ENCODE measurements at places on chromosomes 1 and 21. TPM values are rescaled to one million over a fixed set of nuclear protein-coding genes. Genes with fewer than 3 reads are reported as not detected.

GRCh38 chr1:68542586-68542985, 45.7 kb upstream of the DEPDC1 start:
- no peak for DNase-seq

The SAMD11 gene
- 7.4 TPM for polyA plus RNA-seq

DNA sequence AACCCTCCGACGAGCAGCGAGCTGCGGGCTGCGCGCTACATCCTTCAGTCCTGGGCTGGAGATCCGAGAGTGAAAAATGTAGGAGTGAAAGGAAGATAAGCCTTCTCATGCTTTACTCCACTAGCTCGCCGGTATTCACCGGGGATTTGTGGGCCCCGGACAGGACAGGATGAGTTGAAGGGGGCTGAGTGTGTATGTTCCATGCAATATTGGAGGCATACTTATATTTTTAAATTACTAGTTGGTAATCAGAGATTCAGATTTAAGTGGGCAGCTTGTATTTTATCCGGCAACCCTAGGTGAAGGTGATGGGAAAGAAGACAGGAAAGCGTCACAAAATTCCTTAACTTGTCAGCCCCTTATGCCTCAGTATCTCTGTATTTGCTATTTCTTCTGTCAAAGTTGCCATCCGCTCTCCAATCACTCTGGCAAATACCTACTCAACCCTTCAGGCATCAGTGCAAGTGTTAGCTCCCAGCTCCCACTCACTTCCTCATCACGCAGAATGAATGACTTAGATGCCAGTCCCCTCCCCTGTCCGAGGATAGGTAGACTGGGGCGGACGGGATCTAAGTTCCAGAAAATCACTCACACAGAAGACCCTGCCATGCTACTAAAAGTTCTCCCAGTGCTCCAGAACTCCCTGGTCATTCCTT, 503 bp upstream of the PIGM start:
- peak; percentile 14 for DNase-seq

The A3GALT2 gene
- not detected for polyA plus RNA-seq

DNA sequence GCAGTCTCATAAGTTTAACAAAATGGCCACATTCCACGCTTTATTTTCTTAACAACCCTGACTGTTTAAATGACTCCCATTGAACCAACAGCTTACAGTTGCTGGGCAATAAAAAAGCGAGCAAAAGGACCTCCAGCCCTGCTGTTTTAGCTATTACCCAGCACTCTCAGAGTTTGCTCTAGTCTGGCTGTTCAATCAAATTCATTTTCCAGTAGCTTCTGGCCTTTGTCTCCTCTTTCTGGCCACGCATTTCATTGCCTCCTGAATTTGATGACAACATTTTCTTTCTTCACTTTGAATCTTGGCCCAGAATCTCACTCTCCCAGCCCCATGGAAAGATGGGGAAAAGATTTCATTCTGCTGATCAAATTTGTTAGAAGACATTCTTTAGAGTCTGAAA, 44.1 kb upstream of the DOCK7 start:
- DNase-seq: peak; percentile 95

- DNase-seq: no peak
Observed at GRCh38 chr21:45582128-45582527, 39.9 kb upstream of the SLC19A1 start.

GRCh38 chr1:234260578-234260977, 112.7 kb upstream of the COA6 start:
- DNase-seq: no peak

The CCDC185 gene
- polyA plus RNA-seq: not detected

DNA sequence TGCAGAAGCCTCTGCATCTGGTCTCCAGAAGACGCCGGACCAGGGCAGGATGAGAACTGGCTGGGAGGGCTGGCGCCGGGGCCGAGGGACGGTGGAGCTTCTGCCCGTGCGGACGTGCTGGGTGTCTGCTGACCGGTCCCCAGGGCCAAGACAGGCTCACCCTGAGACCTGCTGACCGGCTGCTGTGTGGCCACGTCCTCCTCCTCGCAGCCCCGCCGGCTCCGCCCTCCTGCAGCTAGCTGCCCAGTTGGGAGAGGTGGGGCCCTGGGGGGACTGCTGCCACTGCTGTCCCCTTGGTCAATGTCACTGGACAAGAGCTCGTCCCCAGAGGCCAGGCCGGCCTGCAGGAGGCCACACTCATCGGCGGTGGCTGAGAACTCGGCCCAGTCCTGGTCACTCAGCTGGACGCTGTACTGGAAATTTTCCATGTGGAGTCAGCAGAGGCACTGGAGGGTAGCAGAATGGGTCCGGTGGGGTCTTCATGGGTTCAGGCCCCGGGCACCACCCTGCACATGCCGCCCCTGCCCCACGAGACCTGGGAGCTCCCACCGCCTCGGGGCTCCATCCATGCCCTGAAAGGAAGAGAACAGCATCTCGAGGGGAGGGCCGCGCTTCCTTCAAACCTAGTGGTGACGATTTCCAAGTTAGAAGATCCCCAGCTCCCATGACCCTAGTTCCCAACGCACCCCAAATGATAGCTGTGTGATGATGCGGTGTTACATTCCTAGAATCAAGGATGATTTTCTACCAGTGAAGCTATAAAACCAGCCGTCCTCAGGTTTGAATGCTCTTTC, 1.1 kb downstream of the PERM1 start:
- DNase-seq: no peak

DNA sequence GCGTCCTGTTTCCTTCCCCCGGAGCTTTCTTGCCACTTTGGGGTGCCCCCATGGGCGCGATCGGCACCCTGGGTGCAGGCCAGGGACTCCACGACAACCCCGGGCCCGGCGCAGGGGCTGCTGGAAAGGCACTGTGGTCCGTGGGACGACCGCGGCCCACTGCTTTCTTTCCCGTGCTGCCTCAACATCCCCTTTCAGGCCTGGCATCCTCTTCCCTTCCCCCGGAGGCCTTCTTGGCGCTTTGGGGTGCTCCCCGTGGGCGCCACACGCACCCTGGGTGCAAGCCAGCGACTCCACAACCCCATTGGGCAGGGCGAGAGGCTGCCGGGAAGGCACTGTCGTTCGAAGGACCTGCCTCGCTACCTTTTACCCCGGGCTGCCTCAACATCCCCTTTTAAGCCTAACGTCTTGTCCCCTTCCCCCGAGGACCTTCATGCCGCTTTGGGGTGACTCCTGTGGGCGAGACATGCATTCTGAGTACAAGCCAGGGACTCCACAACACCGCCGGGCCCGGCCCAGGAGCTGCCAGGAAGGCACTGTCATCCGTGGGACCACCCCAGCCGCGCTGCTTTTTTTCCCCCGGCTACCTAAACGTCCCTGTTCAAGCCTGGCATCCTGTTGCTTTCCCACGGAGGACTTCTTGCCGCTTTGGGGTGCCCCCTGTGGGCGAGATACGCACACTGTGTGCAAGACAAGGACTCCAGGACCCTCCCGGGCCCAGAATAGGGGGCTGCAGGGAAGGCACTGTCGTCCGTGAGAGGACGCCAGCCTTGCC, 137.8 kb downstream of the LIPI start:
- no peak for DNase-seq

DNA sequence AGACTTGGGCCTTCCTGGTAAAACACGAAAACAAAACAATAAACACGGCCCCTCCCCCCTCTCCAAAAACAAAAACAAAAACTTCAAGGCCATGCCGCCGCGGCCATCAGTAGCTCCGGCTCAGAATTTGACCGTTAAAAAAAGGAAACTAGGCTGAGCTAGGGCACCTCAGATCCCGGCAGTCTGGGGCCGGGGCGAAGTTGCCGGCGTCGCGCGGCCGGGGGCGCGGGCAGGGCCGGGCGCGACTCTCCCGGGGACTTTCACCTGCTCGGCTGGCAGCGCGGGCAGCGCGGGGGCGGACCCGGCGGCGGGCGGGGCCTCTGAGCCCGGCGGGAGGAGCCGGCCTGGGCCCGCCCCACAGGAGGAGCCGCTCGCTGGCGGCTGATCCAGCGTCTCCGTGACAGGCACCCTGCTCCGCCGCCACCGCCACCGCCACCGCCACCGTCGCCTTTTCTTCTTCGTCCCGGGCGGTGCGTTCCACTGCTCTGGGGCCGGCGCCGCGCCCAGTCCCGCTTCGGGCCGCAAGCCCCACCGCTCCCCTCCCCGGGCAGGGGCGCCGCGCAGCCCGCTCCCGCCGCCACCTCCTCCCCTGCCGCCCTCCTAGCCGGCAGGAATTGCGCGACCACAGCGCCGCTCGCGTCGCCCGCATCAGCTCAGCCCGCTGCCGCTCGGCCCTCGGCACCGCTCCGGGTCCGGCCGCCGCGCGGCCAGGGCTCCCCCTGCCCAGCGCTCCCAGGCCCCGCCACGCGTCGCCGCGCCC, at the start of gene NOS1AP:
NOS1AP (plus strand) TSS at position 358 of the 760 bp plus-strand sequence. CDS start 487 bp downstream, outside the sequence.
- peak; percentile 79 for DNase-seq

DNA sequence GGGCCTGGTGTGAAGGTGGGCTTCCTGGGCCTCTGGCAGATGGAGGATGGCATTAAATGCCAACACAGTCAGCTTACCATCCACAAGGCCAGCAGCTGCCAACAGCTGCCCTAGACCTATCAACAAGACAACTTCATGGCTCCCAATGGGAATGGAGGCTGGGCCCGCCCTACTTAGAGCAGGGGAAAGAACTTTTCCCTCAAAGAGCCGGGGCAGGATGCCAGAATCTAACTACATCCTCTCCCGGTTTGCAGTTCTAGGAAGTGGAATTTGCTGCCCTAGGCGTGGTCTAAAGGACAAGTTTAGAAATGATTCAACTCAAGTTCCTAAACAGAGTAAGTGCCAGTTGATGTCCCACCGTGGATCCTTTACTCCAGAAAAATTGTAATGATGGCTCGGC, 13.1 kb downstream of the ICMT start:
- DNase-seq: peak; percentile 92

DNA sequence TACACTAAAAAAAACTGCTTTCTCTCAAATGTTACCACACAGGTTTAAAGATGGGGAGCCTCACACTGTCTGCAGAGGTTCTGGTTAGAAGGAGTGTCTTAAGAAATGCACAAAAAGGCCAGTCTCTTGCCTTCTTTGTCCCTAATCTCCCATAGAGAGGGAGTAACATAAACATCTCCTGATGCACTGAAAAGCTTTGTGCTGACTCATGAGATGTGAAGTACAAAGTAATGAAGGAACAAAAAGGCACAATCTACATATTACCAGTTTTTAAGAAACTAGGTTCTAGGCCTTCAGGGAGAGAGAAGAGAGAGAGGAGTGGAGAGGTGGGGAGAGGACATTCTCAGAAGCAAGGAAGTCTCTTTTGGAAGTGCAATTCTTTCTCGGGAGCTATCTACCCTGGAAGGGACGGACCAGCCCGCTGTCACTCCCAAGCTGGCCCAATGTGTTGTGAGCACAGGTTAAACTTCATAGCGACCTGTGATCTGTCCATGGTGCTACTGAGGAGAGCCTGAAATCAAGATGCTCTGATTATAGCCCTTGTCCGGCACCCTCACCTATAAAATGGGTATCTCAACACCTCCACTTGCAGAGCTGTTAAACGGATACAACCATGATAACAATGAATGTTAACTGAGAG, 458.1 kb downstream of the DISC1 start:
- peak; percentile 19 for DNase-seq

The CORT gene
- 1.0 TPM for polyA plus RNA-seq

DNA sequence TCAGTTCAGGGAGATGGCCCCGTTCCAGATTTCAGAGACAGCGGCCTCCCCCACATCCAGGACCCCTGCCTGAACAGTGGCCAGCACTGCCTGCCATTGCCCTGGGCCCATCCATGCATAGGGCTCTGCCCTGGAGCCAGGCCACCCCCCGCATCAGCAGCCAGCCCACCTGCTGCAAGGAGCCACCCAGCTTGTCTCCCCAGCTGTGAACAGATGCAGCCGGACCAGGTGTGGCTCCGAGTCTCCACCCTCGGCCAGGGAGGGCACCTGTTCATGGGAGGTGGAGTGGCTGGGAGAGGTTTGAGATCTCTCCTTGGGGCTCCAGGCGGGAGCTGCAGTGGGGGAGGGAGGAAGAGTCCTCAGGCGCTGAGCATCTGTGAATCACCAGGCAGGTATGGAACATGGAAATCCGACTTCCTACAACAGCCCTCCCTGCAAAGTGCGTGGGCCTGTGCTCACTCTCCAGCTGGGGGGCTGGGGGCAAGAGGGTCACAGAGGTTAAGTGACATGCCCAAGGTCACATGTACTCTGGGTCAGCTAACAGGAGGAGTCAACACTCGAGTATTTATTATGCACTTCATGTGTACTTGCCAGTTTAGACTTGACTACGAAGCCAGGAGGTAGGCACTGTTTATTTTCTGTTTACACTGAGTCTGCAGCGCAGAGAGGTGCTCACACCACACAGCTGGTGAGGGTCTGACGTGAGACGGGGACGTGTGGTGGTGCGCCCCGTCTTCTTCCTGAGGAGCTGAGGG, 4.8 kb upstream of the HES5 start:
- no peak for DNase-seq

- DNase-seq: no peak
Observed at GRCh38 chr1:224884361-224884801, 45.1 kb upstream of the DNAH14 start.

DNA sequence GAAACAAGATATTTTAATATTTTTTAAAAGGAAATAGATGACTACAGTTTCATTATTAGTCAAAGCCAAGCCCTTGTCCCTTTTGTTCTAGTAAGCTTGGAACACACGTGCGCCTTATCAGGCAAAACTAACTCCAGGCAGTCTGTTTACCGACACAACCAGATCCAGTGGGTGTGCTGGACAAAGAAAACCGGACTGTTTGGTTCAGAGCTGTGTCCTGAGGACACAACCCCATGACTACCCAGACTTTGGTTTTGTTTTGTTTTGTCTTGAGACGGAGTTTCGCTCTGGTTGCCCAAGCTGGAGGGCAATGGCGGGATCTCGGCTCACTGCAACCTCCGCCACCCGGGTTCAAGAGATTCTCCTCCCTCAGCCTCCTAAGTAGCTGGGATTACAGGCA, 13.9 kb upstream of the RHOU start:
- no peak for DNase-seq

GRCh38 chr1:42533101-42533863, 70.2 kb downstream of the CCDC30 start:
- no peak for DNase-seq

GRCh38 chr1:187931776-187932175, 1103.0 kb downstream of the PLA2G4A start:
- no peak for DNase-seq

GRCh38 chr1:93908394-93909145, 660 bp downstream of the GCLM start:
- peak; percentile 28 for DNase-seq

- no peak for DNase-seq
Observed at GRCh38 chr21:30048570-30048969, 108.8 kb upstream of the GRIK1 start.

The FBXO2 gene
- 0.41 TPM for polyA plus RNA-seq

GRCh38 chr1:92399076-92399475, 87.6 kb downstream of the GFI1 start:
- no peak for DNase-seq

DNA sequence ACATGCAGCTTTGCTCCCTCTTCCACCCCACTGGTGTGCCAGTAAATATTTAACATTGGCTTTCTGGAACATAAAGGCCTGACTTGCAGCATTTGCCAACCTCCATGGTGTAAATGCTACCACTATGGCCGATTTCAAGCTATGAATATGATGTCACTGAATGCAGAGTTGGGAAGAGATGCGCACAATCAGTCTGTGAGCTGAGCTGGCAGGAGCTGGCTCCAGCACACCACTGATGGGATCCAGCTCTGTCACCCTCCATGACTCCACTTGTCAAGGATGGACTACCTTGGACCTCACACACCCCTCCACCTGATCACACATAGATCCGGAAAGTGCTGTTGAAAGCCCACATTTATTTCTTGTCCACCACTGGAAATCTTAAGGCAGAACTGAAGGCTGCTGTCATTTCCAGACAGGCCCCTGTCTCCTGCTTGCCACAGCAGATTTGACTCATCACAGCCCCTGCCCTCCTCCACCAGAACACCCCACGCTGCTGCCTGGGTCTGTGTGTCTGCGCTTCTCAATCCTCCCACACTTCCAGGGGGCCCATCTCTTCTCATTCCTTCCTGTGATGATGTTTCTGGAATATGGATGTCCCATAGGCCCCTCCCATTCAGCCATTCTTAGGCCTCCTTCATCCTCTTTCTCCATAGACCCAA, 82.2 kb upstream of the BCAR3 start:
- DNase-seq: no peak

The LEFTY1 gene
- 0.63 TPM for polyA plus RNA-seq

All from muscle of leg (tissue), 16 donors.